ENCODE measurements at places on chromosomes 11 and 22.

- no peak for DNase-seq
Measured at GRCh38 chr11:116371146-116371545, 401.6 kb downstream of the BUD13 start.

DNA sequence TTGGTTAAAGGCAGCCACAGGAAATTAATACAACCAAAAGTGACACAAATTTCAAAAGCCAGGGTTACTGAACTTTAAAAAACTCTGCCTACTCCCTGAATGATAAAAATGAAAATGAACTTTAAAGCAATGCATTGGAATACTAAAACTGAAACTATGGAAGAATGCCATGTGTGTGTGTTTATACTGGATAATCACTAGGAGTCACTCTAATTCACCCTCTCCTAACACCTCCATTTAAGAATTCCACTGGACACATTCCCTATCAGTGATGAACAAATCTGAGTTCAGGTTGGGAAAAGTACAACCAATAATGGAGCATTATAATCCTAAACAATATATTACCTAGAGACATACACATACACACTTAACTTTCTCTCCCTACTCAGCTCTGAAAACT, 27.5 kb upstream of the PLAAT3 start:
- DNase-seq, result no peak

- DNase-seq, result peak; percentile 69
Measured at GRCh38 chr11:106986261-106986660, 32.0 kb downstream of the GUCY1A2 start.

GRCh38 chr11:78100676-78101472, 21.2 kb upstream of the NDUFC2 start:
- DNase-seq, result peak; percentile 58

- DNase-seq, result no peak
Measured at GRCh38 chr11:64726867-64727530, 4.0 kb upstream of the NRXN2 start.

DNA sequence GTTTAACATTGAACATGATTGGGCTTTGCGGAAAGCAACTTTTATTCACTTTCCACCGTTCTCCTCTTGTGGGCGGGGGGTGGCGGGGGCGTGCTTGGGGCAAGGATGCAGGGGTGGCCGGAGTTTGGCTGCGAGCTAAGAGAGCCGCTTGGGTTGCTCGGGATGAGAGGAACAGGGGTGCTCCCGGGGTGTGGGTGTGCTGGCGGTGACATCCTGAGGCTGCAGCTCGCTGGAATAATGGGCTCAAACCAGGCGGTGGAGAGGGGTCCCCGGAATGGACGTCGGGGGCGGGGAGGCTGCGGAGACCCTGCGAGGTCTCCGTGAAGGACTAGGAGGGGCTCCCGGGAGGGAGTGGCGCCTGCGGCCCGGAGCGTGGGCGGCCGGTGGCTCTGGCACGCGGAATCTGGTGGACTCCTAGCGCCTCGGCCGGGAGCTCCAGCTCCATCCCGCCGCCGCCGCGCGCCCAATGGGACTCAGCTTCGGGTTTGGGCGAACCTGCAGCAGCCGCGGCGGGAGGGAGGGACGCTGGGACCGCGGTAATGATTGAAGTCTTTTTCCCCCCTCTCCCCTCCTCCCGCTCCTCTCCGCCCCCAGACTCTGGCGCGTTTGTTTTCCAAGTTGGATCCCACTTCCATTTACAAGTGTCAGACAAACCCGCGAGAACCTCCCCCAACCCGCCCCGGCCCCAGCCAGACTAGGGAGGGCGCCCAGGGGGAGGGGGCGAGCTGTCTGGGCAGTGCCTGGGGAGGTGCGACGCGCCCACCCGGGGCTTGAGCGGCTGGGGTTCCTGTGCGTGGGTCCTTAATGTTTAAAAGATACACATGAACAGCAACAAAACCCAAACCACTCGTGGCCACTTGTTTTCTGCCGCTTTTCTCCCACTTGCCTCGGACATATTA, 2.0 kb downstream of the FAT3 start:
- no peak for DNase-seq

GRCh38 chr22:29208502-29208862, 2.8 kb downstream of the EMID1 start:
- DNase-seq, result no peak

DNA sequence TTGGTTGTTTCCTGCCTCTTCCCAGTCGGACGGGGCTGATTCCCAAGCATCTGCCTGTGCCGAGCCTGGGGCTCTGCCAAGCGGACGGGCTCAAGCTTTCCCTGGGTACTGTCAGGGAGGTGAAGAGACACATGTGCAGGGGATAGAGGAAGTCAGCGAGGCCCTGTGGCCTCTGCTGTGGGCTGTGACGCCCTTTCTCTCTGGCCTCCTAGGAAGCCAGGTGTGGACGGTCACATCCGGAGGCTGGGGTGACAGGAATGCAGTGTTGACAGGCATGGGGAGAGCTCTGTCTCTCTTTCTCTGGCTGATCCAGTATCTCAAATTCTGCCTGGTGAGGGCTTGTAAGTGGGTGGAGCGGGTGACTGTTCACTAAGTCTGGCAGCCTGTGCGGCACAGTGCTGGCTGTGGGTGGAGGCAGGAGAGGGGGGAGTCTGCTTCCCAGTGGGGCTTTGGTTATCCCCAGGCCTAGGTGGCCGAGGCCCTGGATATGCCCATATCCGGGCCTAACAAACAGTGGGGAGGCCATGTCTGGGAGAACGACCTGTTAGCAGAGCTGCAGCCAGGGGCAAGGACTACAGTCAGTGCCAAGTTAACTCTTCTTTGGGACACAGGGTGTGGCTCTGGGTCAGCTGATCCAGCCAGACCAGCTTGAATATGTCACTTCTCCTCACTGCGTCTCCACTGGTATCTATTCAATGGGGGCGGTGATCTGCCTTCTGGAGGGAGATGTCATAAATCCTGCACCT, 1.9 kb downstream of the KCTD17 start:
- no peak for DNase-seq

- DNase-seq, result no peak
Measured at GRCh38 chr11:124167826-124168231, 15.3 kb upstream of the OR10D3 start.

DNA sequence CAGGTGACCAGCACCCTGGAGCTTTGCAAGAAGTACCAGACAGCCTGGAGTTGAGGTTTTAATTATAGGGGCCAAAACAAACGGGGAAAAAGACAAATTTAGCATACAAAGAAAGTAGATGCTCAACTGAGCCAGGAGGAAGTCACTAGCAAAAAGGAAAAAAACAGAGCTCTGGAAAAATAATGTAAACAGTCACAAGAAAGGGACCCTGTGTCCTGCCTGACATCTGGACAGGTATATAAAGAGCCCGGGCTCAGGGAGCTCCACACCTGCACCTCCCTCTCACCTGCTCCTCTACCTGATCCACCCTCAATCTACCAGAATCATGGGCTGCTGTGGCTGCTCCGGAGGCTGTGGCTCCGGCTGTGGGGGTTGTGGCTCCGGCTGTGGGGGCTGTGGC, at the start of gene KRTAP5-10:
Gene KRTAP5-10, plus strand, starts transcription at position 301 of the 400 bp plus-strand sequence. Its CDS starts 25 bp downstream, at position 326.
- no peak for DNase-seq

Data from PC-3 (cell line).